Stimulated activated naive B cell treated with anti-CD40 and anti-IgM and Interleukin-4, amounts not matched to agents 10 μg/mL and 1 μg/mL and 100 μg/mL, for 72 hours (primary cell): ENCODE measurements at places on chromosomes 11 and 22.

- peaks cover 36% of the 10 kb centered on the region for H3K27me3 ChIP-seq
- no peak overlapping the region for H3K27ac ChIP-seq
- DNase-seq = no peak
- H3K4me1 ChIP-seq = peaks cover 2% of the 10 kb centered on the region
- H3K4me3 ChIP-seq = no peak overlapping the region
- H3K36me3 ChIP-seq = no peaks in the 10 kb centered on the region
Observed at GRCh38 chr11:120314861-120315260, 10.2 kb upstream of the TLCD5 start.

DNA sequence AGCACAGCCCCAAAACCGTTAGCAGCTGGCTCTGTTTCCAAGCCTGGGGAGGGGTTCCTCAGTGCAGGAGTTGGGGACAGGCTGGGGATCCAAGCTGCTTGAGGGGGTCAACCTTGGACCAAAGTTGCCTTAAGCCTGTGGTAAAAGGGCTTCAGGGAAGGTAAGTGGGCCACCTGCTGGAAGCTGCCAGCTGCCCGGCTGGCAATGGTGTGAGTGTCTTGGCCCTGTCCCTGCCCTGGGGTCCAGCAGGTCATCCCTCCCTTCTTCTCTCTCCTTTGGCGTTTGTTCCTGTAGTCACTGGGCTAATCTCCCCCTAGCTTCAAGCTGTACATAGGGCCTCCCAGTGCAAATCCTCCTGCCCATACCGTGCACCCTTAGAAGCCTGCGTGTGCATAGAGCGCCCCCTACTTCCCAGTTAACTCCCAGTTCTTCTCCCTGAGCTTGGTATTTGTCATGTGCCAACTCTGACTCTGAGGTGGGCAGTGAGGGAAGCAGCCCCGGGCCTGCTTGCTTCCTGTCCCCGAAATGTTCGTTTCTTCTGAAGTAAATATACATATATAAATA, 4.4 kb downstream of the TMEM258 start:
- H3K36me3 ChIP-seq = peaks cover 53% of the 10 kb centered on the region
- no peak overlapping the region for H3K27ac ChIP-seq
- H3K27me3 ChIP-seq = no peaks in the 10 kb centered on the region

DNA sequence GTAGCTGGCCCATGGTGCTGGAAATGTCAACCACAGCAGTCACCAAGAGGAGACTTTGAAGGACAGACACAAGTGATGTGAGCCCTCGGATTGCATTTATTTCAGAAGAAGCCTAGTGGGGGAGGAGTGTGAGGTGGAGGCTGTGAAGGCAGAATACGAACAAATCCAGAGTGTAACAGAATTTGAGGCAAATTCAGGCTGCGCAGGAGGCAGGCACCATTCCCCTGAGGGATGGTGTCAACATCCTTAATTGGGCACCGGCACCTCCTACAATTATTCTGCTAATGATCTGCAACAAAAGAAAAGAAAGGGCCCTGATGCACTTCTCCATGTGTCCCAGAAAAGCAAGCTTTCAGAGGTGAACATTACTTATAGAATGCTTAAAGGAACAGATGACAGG, 32.2 kb downstream of the CWC15 start:
- H3K27ac ChIP-seq = no peak overlapping the region
- no peak overlapping the region for H3K4me3 ChIP-seq
- H3K36me3 ChIP-seq = no peaks in the 10 kb centered on the region
- H3K4me1 ChIP-seq = no peaks in the 10 kb centered on the region
- peaks cover 5% of the 10 kb centered on the region for H3K27me3 ChIP-seq

DNA sequence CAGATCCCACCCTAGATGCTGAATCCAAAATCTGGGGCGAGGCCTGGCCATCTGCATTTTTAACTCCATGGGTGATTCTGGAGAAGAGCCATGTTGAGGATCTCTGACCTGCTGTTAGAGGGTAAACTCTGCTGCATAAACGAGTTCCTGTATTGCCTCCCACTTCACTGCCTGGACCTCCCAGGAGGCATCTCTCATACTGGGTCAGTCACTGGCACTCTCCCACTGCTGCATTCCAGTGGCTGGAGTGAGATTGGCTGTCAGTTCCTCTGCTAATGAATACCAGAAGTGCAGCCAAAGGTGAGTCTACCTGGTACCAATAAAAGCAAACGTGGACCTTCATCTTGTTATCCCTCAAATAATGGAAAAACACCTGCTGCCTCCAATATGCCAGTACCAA, 10.3 kb downstream of the POLDIP3 start:
- peaks cover 51% of the 10 kb centered on the region for H3K4me1 ChIP-seq
- no peak overlapping the region for H3K27ac ChIP-seq
- peaks cover 30% of the 10 kb centered on the region for H3K36me3 ChIP-seq
- H3K4me3 ChIP-seq = no peak overlapping the region
- DNase-seq = no peak
- no peaks in the 10 kb centered on the region for H3K27me3 ChIP-seq

DNA sequence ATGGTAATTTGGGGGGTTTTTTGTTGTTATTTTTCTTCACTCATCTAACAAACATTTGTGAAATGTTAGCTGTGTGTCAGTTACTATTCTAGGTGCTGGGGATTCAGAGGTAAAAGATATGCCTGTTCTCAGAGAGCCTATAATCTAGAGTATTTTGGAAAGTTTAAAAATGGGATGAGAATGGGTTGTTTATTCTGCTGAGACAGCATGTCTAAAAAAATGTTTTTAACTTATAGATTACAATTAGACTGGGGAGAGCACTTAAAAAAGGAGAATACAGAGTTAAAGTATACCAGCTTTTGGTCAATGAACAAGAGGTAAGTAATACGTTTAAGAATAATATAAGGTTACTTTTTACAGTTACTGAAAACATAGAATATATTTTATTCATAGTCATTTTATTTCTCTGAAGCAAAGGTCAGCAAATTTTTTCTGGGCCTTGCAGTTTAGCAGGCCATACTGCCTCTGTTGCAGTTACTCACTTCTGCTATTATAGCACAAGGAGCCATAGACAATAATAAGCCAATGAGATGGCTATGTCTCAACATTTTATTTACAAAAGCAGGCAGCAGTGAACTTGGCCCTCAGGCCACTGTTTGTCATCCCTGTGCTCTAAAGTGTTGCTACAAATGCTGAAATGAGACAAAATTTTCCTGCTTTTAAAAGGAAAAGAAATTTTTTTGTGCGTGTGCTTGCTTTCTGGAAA, 60.0 kb downstream of the DKK3 start:
- no peak for DNase-seq
- peaks cover 31% of the 10 kb centered on the region for H3K36me3 ChIP-seq
- no peak overlapping the region for H3K4me3 ChIP-seq
- H3K27me3 ChIP-seq = no peaks in the 10 kb centered on the region

- H3K36me3 ChIP-seq = no peaks in the 10 kb centered on the region
- peaks cover 10% of the 10 kb centered on the region for H3K27me3 ChIP-seq
- H3K4me1 ChIP-seq = no peaks in the 10 kb centered on the region
- H3K4me3 ChIP-seq = no peak overlapping the region
- H3K27ac ChIP-seq = no peak overlapping the region
Observed at GRCh38 chr11:73258104-73259035, 13.8 kb upstream of the P2RY6 start.

- H3K4me1 ChIP-seq = peaks cover 46% of the 10 kb centered on the region
- H3K27ac ChIP-seq = no peak overlapping the region
- peaks cover 29% of the 10 kb centered on the region for H3K36me3 ChIP-seq
- DNase-seq = no peak
- no peaks in the 10 kb centered on the region for H3K27me3 ChIP-seq
Observed at GRCh38 chr11:108786281-108786990, 121.6 kb downstream of the DDX10 start.

DNA sequence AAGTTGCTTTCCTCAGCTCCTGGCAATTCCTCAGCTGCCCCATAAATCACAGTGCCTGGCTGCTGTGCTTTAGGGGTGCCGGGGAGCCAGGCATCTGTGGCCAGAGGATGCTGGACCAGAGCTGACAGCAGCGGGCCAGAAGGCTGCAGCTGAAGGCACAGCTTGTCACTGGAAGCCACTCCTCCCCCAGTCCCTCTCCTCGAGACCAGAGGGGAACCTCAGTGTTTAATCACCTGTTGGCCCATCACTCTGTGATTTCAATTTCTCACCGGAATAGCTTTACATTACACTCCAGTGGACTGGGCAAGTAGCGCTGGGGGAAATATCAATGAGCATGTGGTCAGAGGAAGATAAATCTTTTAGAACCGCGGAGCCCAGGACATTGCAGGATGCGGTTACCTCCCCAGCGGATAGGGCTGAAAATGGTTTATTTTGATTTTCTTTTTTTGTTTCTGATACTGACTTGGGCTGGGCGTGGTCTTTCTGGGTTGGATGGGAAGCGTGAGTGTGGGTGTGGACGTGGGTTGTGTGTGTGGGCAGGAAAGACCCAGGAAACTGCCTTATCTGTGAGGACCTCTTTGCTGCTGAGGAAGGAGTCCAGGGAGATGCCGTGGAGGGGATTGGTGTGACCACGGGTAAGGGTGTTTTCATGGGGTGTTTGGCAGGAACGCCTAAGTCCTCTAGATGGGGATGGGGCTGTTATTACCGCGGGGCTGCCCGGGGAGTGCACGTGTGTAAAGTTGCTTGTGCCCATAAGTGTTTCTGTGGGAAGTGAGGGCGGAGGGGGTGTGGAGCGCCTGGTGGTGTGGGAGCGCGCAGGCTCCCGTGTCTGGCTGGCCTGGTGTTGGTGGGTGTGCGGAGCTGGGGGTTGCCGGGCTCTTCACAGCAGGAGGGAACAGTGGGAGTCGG, 4.0 kb downstream of the DAGLA start:
- H3K27ac ChIP-seq = no peak overlapping the region
- no peaks in the 10 kb centered on the region for H3K36me3 ChIP-seq
- DNase-seq = no peak

- H3K27me3 ChIP-seq = no peaks in the 10 kb centered on the region
- H3K36me3 ChIP-seq = peaks cover 47% of the 10 kb centered on the region
- no peak for DNase-seq
- peaks cover 22% of the 10 kb centered on the region for H3K4me1 ChIP-seq
- no peak overlapping the region for H3K27ac ChIP-seq
- H3K4me3 ChIP-seq = no peak overlapping the region
Observed at GRCh38 chr22:46640293-46641055, 20.3 kb downstream of the GRAMD4 start.

- no peak overlapping the region for H3K4me3 ChIP-seq
- peaks cover 11% of the 10 kb centered on the region for H3K27me3 ChIP-seq
- H3K27ac ChIP-seq = no peak overlapping the region
- DNase-seq = no peak
Observed at GRCh38 chr11:123487157-123487744, 57.2 kb downstream of the GRAMD1B start.

- H3K4me1 ChIP-seq = no peaks in the 10 kb centered on the region
- DNase-seq = no peak
- H3K27ac ChIP-seq = no peak overlapping the region
- H3K36me3 ChIP-seq = peaks cover 60% of the 10 kb centered on the region
- no peak overlapping the region for H3K4me3 ChIP-seq
- no peaks in the 10 kb centered on the region for H3K27me3 ChIP-seq
Observed at GRCh38 chr11:43467958-43468357, 109.2 kb downstream of the TTC17 start.

- DNase-seq = no peak
- H3K27ac ChIP-seq = no peak overlapping the region
- H3K4me3 ChIP-seq = no peak overlapping the region
- H3K27me3 ChIP-seq = no peaks in the 10 kb centered on the region
Observed at GRCh38 chr11:88402784-88403183, 65.2 kb upstream of the CTSC start.

GRCh38 chr22:38347944-38348750, 30.9 kb upstream of the CSNK1E start:
- no peak overlapping the region for H3K4me3 ChIP-seq
- H3K27ac ChIP-seq = peak overlapping the region; percentile 82
- no peaks in the 10 kb centered on the region for H3K27me3 ChIP-seq
- H3K36me3 ChIP-seq = peaks cover 10% of the 10 kb centered on the region
- no peak for DNase-seq
- peaks cover 18% of the 10 kb centered on the region for H3K4me1 ChIP-seq

DNA sequence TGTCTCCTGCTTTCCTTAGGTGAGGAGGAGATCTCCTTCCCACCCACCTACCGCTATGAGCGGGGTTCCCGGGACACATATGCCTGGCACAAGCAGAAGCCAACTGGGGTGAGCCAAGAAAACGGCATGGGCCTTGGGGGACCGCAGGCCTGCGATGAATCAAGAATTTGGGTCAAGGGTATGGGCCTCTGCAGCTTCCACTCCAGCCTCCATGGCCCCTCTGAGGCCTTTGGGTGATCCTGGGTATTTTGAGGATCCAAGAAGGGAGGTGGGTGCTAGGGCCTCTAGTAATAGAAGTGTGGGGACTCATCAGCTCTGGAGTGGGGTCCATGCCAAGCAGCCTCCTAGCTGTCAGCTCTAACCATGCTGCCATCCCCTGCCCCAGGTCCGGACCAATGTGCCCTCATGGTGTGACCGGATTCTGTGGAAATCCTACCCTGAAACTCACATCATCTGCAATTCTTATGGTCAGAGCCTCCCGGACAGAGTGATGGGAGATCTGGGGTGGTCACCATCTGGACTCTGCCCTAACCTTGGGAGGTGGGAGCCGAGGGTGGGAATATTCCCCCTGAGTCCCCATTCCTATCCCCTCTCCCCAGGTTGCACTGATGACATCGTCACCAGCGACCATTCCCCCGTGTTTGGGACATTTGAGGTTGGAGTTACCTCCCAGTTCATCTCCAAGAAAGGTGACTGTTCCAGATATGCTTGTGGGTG, 8.6 kb downstream of the INPPL1 start:
- no peak overlapping the region for H3K4me3 ChIP-seq
- DNase-seq = no peak
- no peaks in the 10 kb centered on the region for H3K27me3 ChIP-seq
- peaks cover 37% of the 10 kb centered on the region for H3K4me1 ChIP-seq

DNA sequence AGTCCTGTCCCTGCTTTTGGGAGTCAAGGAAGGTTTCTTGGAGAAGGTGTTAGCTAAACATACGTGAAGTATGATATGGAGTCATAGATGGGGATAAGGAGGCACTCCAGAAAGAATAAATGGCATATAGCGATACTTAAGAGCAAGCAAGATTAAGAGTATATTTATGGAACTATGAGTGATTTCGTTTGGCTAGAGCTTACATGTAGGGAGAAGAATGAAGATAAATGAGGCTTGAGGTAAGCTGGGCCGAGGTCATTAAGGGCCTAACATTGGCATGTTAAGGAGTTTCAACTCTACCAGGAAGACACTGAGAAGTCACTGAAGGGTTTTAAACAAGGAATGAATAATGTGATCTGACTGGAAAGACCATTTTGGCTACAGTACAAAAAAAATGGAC, 33.3 kb downstream of the EIF3M start:
- H3K4me3 ChIP-seq = no peak overlapping the region
- no peak for DNase-seq
- peaks cover 25% of the 10 kb centered on the region for H3K36me3 ChIP-seq
- no peak overlapping the region for H3K27ac ChIP-seq
- H3K4me1 ChIP-seq = peaks cover 2% of the 10 kb centered on the region

DNA sequence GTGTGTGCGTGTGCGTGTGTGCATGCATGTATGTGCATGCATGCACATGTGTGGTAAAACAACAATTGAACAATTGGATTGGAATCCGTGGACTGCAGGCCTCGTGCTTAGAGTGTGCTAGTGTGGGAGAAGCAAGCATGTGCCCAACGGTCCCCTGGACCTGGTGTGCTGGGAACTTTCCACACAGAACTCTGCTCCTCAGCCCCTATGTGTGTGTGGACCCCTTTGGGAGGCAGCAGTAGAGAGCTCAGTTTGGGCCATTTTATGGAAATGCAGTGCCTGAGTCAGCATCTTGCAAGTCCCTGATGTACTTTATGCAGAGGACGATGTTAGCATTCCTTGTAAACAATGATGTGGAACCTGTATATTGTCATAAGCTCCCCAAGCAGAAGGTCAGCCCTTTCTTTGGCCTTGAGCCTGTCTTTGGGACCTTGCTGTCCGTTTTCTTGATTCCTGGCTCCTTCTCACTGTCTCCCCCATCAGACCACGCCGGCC, 167.3 kb downstream of the TBC1D22A start:
- H3K4me3 ChIP-seq = no peak overlapping the region
- H3K27me3 ChIP-seq = no peaks in the 10 kb centered on the region
- DNase-seq = no peak
- peaks cover 28% of the 10 kb centered on the region for H3K36me3 ChIP-seq
- no peak overlapping the region for H3K27ac ChIP-seq
